ENCODE measurements at places on chromosomes 4 and X.
A peak's percentile ranks its signal among the peaks of the same experiment; 100 is the strongest.

- no peak for DNase-seq
Observed at GRCh38 chr4:184649971-184650855, 675 bp downstream of the PRIMPOL start.

- no peak for DNase-seq
Observed at GRCh38 chr4:51836549-51836948, 6.4 kb upstream of the DCUN1D4 start.

- no peak for DNase-seq
Observed at GRCh38 chr4:23774909-23775308, 114.9 kb downstream of the PPARGC1A start.

- no peak for DNase-seq
Observed at GRCh38 chrX:2457289-2458133, 43.3 kb downstream of the DHRSX start.

- DNase-seq = no peak
Observed at GRCh38 chr4:14807856-14808255, 194.4 kb upstream of the CPEB2 start.

DNA sequence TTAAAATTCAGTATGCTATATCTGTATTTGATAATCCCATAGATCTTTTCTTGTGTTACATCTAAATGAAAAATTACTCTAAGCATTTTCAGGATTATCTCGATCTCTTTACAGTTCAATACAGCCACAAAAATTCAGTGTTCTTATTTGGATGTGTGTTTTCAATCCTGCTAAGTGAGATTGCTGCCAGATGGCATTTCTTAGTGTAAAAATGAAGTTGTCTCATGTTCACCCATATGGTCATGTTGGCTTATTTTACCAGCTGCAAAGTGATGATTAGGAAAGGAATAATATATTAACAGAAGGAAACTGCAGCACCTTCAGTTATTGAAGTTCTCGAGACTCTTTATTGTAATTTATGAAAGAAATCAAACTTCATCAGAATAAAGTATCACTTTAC is 12.1 kb upstream of the FAM47A start:
- DNase-seq = peak; percentile 43

GRCh38 chr4:46372878-46373277 is 17.1 kb downstream of the GABRA2 start:
- DNase-seq = no peak

GRCh38 chr4:95732061-95732460 is 107.8 kb upstream of the PDHA2 start:
- DNase-seq = no peak

- no peak for DNase-seq
Observed at GRCh38 chr4:85431881-85432485, 43.0 kb upstream of the ARHGAP24 start.

DNA sequence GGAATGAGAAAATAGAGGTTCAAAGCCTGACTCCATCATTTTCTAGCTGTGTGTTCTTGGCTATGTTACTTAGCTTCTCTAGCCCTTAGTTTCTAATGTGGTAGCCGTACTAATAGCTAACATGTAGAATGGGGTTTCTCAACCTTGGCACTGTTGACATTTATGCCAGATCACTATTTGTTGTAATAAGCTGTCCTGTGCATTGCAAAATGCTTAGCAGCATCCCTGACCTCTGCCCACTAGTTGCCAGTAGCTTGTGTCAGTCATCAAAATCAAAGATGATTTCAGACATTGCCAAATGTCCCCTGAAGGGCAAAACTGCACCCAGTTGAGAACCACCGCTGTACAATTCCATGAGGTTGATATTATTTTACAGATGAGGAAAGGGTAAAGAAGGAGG is 18.3 kb upstream of the ADAMTS3 start:
- DNase-seq = no peak

- no peak for DNase-seq
Observed at GRCh38 chrX:136999024-136999423, 34.8 kb downstream of the GPR101 start.

DNA sequence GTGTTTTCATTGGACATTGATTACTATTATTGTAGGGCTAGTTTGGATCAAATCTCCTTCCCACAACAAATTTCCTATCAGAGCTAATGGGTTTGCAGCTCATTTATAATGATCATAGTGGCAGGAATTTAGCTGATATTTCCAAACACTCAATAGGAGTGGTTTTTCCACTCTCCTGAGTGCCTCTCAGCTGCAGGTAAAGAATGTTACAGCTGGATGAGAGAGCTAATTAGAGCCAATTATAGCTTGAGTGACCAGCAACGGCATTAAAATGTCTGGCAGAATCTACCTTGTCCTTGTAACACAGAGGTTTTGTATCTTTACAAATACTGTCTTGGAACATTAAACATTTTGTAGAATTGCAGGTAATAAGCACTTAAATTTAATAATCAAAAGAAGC is 602.8 kb upstream of the EPHA5 start:
- no peak for DNase-seq

- no peak for DNase-seq
Observed at GRCh38 chr4:25378437-25378743, 1.3 kb downstream of the ANAPC4 start.

- DNase-seq = no peak
Observed at GRCh38 chrX:55119712-55120111, 30.9 kb downstream of the PAGE2 start.

DNA sequence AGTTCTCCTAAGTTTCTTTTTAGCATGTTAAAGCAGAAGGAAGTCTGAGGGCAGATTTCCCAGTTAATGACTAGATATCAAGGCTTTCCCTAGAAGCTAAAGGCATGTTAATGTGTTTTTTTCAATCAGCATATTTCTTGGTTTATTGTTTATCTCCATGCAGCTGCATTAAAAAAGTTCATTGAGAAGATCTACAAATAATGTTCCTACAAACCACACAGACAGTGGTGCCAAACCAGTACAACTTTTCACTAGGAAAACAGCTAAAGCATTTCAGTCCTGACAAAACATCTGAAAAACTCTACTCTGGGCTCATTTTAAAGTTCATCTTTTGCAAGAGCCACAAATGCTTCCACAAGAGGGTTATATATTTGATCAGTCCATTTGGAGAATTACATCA is 320.0 kb downstream of the ADGRL3 start:
- no peak for DNase-seq

DNA sequence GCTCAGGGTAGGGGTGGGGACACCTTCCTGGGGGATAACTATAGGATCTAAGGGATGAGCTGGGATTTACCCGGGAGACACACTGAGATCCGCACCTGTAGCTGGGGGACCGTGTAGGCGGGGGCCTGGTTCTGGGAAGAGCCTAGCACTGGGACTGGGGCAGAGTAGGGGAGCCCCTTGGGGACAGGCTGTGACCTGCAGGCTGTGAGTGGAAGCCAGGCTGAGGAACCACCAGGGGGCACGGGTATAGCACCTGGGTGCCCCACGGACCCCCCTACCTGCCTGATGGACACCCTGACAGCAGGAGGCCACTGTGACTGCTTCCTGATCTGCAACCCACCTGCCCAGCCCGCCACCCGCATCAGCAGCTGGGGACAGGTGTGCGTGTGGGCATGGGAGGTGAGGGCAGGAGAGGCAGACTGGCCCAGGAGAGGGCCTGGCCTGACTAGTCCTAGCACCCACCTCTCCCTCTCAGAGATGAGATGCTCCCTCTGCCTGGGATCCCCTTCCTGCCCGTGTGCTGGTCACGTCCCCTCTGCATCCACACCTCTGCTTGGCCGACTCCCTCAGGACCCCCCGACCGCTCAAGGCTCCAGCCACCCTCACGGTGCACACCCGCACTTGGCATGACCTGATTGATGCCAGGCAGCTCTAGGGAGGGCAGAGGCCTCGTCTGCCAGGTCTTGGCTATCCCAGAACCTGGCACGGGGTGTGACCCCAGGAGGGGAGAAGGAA is 94.2 kb upstream of the NKX1-1 start:
- DNase-seq = no peak

DNA sequence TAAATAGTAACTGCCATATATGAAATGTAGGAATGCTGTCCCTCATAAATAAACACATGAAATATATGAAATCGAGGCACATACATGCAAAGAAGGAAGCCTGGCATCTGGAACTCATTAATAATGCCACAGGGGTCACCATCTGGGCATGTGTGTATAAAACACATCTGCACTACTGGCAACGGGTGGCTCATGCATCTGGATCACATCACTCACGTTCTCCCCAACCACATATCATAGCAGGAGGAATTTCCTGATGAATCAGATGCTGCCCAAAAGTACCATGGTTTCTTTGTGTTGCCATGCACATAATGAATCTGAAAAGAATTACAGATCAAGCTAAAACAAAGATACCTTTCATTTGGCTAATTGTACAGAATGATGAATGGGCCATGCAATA is 28.6 kb downstream of the RNF175 start:
- DNase-seq = no peak

GRCh38 chr4:112808001-112808400 is 171.1 kb downstream of the LARP7 start:
- no peak for DNase-seq

GRCh38 chr4:10861036-10861435 is 176.5 kb upstream of the CLNK start:
- no peak for DNase-seq

DNA sequence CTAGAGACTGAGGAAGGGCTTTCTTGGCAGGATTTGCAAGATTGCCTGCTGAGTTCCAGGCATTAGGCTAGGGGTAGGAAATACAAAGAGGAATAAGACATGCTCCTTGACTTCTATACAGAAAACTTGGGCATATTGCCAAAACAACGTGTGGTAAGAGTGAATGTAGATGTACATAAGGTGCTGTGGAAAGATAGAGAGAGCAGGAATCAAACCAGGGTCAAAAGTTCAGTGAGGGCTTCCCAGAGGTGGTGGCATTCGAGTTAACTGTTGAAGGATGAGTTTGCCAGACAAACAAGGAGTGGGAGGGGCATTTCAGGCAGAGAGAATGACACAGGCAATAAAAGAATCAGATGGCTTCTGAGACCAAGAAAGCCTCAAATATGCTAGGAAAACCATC is 187.9 kb downstream of the KDR start:
- DNase-seq = no peak

DNA sequence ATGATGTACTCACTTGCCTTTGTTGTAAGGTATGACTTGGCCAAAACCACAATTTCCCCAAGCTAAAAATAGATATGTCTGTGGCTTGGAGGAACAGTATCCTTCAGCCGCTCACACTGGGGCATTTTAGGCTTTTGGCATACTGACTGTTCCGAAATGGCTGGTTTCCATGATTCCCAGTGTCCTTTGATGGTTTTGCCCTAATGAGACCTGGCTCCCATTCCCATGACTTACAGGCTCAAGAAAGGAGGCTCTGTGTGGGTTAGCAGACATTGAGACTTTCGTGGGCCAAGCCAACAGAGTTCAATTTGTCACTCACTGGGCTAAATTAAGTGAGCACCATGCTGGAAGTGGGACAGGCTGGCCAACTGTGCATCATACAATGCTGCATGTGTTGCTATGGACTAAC is 150.6 kb downstream of the CEP135 start:
- DNase-seq = no peak

DNA sequence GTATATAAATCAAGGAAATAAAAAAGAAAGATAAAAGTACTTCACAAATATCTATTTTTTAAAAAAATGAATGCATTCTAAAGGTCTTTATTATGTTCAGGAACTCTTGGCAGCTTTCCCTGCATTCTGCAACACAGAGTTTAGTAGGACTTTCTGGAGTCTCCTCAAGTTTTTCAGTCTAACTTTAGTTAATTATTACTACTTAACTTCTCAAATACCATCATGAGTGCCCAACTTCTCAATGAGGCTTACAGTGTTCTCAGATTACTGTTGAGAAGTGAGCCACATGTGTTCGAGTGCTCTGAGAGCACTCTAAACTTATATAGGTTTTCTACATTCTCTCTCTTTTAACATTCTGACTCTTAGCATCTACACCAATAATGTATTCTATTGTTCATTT is 1852.9 kb upstream of the PCDH10 start:
- no peak for DNase-seq

DNA sequence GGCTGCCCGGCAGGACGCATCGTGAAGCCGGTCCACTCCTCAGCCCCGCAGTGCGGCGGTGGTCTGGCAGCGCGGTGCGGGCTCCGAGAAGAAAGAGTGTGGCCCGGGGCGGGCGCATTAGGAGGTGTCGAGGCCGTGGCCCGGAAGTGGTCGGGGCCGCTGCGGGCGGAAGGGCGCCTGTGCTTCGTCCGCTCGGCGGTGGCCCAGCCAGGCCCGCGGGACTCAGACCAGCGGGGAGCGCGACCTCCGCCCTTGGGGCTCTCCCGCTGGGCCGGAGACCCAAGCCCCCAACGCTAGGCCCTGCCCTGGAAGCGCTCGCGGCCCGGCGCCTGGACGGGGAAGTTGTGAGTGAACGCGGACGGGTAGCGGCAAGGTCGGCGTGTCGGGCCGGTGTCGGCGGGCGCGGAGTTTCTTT is 60.0 kb downstream of the HS3ST1 start:
- no peak for DNase-seq

- DNase-seq = no peak
Observed at GRCh38 chr4:76233083-76233482, 18.4 kb upstream of the FAM47E start.

- no peak for DNase-seq
Observed at GRCh38 chr4:35252866-35253265, 991.4 kb downstream of the ARAP2 start.

DNA sequence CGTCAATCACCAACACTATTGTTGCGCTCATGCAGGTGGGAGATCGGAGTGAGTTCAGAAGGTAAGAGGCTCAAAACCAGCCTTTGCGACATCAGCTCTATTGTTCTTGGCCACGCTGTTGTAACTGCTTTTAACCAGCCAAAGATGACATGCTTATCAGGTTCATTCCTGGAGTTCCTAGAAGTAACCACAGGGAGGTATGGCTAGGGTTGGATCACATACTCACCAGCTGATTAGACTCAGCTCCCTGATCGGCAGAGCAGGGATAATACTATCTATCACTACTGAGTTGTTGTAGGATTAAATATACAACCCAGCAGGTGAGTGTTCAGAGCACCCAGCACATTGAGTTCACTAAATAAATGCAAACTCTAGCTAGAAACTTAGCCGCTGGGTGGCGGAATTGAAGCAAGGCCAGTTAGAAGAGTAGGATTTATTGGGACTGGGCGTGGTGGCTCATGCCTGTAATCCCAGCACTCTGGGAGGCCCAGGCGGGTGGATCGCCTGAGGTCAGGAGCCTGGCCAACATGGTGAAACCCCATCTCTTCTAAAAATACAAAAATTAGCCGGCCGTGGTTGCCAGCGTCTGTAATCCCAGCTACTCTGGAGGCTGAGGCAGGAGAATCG is 12.4 kb downstream of the SLC34A2 start:
- DNase-seq = no peak

GRCh38 chr4:68655764-68656444 is 14.5 kb downstream of the UGT2B15 start:
- no peak for DNase-seq

GRCh38 chrX:66408507-66408906 is 230.4 kb downstream of the EDA2R start:
- no peak for DNase-seq

GRCh38 chr4:94486372-94486801 is 34.6 kb downstream of the PDLIM5 start:
- DNase-seq = no peak

GRCh38 chr4:151417766-151418376 is 8.9 kb downstream of the FHIP1A start:
- DNase-seq = no peak
